ENCODE measurements at places on chromosomes 6 and 20.

- no peak for DNase-seq
These were observed 119.4 kb upstream of the ASF1A start for GRCh38 chr6:118774581-118774980.

DNA sequence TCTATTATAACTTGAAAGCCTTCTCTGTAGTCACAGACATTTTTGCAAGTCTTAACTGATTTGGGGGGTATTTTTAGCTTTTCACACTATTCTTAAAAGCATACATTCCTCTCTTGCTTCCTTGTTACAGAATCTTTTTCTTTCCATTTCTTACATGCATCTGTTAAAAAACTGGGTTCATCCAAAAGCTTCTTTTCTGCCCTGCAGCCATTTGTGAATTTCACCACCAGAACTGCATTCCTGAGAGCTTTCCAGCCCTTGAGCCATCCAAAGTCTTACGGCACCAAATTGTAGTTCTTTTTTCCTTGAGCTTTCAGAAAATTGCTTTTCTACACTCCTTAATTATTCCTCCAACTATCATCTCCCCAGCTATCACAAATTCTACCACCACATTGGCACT is 19.7 kb upstream of the GSTA4 start:
- no peak for DNase-seq

DNA sequence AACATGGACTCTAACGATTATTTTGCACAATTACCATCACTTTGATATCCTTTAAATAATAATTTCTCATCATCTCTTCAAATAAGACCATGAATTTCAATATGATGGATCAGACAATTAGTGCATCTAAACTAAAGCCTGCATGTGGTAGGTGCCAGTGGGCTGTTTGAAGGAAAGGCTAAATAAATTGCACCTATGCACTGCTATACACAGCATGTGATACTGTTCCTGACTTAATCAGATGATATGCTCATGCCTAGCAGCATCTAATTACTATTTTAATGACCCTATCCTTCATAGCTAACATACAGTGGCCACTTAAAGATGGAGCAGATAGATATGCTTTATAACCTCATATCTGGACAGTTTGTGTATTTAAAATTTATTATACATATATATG is 731.6 kb upstream of the MANEA start:
- no peak for DNase-seq

- no peak for DNase-seq
These were observed 99.3 kb downstream of the ERMARD start for GRCh38 chr6:169850746-169851145.

DNA sequence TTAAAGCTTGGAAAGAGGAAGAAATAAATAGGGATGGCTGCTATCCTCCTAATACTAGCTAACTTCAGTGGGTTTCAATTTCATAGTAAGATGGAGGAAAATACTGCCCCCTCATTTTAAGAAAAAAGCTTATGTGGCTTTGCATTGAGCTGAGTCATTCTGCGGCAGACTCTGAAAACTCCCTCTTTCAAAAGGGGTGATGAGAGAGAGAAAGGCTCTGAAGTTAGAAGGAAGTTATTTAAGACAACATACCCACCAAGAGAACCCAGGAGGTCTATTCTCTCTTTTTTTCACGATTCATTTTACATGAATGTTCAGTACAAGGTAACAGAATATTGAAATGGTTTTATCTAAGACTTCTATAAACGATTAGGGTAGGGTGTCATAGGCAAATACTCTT is 4.5 kb downstream of the PRDM13 start:
- no peak for DNase-seq

DNA sequence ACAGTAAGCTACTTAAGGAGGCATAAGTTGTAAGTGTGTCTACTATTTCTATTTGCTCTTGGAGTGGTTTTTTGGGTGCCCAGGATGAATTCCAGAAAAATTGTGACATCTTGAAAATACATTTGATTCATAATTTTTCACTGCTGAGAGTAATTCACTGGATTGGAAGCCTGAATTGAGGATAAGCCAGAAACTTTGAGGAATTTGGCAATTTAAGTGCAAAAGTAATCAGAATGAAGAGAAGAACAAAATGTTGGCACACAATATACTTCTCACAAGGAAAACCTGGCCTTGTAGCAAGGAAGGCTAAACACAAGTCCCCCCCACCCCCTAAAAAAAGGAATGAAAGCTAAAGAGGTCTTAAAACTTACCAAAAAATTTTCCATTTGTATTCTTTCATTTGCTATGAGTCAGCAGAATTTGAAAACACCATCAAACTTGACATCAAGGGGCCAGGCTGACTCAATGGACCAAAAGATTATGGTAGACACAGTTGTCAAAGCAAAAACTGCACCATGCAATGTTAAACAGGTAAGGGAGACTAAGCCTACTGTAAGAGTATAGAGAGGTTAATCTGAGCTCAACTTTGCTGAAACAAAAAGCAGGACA is 840.0 kb downstream of the FRK start:
- no peak for DNase-seq

GRCh38 chr6:37698264-37699137 is 818 bp upstream of the MDGA1 start:
- DNase-seq, result peak; percentile 63

DNA sequence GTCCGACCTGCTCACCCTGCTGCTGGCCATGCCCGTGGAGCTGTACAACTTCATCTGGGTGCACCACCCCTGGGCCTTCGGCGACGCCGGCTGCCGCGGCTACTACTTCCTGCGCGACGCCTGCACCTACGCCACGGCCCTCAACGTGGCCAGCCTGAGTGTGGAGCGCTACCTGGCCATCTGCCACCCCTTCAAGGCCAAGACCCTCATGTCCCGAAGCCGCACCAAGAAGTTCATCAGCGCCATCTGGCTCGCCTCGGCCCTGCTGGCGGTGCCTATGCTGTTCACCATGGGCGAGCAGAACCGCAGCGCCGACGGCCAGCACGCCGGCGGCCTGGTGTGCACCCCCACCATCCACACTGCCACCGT is 885 bp downstream of the NTSR1 start:
- no peak for DNase-seq

GRCh38 chr20:34566978-34567891 is 8.7 kb downstream of the MAP1LC3A start:
- no peak for DNase-seq

GRCh38 chr20:20461551-20461950 is 93.6 kb downstream of the INSM1 start:
- DNase-seq, result no peak

DNA sequence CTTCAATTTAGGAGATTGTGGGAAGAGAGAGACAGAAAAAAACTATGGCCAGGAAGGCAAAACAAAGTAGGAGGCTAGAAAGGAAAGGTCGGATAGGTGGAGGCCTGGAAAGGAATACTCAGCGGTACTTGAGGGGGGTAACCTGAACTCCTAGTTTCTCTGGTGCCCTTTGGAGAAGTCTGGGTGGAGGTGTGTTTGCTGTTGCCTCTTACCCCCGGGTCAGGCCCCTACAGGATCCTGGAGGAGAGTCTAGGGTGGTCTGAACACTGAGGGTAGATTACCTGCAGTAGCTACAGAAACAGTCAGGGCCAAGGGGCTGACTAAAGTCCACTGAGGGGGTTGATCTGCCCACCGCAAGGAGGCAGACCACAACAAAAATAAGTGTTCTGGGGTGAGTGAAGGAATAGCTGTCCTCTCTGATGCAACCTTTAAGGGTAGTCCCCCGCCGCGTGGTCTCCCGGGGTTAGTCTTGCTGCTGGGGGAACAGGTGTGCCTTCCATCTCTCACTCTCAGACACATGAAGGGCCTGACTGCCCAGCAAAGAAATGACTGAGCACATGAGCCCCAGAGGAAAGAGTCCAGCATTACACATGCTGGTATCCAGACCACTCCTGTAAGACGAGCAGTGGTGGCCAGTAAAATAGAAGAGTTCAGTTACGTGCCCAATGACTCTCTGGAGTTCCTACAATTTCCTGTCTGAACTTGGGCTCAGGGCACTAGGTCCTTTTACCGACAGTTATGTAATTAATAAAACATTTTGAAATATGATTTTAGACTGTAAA is 59.5 kb downstream of the MTHFD1L start:
- no peak for DNase-seq

GRCh38 chr6:169800668-169801395 is 49.4 kb downstream of the ERMARD start:
- DNase-seq, result no peak

Measured in CD4-positive, alpha-beta T cell treated with Interleukin-6 for 4 hours (primary cell).